ENCODE measurements at places on chromosomes 3 and 15.

DNA sequence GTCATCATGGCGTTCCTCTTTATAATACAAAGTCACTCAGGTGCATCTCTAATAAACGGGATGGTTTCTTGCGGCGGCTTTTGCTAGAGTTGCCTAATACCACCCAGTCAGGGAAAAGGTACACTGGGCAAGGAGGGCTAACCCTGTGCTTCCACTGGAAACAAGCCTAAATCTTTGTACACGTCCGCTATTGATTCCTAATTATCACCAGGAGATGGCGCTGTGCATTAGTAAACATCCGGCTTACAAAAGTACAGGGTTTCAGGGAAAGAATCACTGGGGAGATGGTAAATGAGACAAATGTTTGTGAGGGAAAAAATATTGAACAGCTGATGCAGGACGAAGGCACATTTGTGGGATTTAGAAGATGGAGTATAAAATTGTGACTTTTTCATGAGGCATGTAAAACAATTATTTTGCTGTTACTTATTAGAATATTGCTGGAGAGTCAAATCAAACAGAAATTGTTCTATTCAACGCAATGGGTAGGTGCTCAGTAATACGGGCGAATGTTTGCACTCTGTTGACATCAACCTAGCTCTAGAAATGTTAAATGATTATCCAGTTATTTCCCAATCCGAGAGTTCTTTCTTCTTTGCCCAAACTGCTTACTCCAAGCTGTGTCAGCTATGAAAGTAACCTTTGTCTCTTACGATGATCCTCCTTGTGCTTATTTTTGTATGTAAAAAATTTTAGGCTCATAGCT, 50.6 kb downstream of the GMNC start:
- DNase-seq: peak; percentile 36

GRCh38 chr3:62604298-62604697, 230.9 kb upstream of the FEZF2 start:
- DNase-seq: no peak

DNA sequence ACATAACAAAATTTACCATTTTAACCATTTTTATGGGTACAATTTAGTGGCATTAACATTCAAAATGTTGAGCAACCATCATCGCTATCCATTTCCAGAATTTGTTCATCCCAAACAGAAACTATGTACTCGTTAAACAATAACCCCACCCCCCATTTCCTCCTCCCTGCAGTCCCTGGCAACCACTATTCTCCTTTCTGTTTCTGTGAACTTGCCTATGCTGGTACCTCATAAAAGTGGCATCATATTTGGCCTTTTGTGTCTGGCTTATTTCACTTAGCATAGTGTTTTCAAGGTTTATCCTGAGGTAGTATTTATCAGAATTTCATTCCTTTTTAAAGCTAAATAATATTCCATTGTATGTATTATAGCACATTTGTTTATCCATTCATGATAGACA, 32.4 kb downstream of the C3orf80 start:
- DNase-seq: no peak

- DNase-seq: no peak
Measured at GRCh38 chr15:84697236-84697990, 18.5 kb downstream of the SEC11A start.

- DNase-seq: peak; percentile 24
Measured at GRCh38 chr15:85380812-85381642, 624 bp downstream of the AKAP13 start.

- no peak for DNase-seq
Measured at GRCh38 chr15:66784174-66784573, 82.1 kb downstream of the SMAD6 start.

DNA sequence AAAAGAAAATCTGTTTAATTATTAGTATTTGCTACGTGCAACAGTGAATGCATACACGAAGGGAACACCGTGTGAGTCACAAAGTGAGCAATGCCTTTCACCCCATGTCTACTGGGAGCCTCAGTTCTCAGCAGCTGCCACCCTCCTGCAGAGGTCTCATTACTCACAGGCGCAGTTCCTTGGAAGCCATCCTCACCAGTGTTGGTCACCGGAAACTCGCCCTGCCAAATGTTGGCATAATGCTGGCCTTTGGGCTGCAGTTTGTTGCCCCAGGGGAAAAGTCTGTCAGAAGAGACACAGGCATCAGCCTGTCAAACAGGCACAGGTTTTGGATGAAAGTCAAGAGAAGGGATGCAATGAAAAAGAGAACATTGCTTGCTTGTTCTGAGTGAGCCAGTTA, 50.1 kb downstream of the SUMF1 start:
- no peak for DNase-seq

DNA sequence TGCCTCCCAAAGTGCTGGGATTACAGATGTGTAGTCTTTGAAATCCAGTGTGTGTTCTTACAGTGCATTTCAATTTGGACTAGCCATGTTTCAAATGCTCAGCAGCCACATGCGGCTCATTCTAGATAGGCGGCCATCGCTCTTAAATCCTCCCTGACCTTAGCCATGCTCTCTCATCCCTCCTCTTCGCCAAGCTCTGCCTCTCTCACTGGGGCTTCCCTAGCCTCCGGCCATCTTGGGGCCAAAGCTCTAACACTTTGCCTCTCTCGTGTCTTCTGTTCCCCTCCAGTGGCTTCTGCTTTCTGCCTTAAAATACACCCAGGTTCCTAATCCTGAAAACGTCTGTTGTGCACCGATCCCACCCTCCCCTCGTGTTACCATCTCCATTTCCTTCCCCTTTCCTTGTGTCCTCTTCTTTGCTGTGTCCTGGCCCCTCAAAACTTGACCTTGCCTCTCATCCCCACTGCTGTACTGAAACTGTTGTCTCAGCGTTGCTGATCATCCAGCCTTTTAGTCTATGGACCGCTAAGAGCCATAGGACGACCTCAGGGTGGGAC, 1.4 kb upstream of the GHRL start:
- no peak for DNase-seq

GRCh38 chr15:51869060-51869421, 39.6 kb downstream of the TMOD3 start:
- no peak for DNase-seq

DNA sequence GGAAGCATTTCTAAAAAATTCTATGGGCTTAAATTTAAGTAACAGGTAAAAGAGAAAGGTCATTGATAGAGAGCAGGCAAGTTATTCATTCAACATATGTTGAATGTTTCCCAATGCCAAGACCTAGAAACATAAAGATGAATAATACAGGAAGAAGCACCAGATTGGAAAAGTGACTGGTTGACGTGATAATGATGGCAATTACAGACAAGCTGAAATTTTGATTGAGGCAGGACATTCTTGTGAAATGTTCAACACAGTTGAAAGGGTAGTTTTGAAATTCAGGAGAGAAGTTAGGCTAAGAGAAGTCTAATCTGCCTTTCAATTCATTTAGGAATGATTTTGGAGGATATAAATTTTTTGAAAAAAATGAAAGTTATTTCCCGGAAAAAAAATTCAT, 536.3 kb upstream of the NAALADL2 start:
- no peak for DNase-seq

- DNase-seq: no peak
Measured at GRCh38 chr3:144774897-144775296, 803.3 kb downstream of the DIPK2A start.

GRCh38 chr3:120289636-120290035, 4.6 kb upstream of the GPR156 start:
- DNase-seq: no peak

DNA sequence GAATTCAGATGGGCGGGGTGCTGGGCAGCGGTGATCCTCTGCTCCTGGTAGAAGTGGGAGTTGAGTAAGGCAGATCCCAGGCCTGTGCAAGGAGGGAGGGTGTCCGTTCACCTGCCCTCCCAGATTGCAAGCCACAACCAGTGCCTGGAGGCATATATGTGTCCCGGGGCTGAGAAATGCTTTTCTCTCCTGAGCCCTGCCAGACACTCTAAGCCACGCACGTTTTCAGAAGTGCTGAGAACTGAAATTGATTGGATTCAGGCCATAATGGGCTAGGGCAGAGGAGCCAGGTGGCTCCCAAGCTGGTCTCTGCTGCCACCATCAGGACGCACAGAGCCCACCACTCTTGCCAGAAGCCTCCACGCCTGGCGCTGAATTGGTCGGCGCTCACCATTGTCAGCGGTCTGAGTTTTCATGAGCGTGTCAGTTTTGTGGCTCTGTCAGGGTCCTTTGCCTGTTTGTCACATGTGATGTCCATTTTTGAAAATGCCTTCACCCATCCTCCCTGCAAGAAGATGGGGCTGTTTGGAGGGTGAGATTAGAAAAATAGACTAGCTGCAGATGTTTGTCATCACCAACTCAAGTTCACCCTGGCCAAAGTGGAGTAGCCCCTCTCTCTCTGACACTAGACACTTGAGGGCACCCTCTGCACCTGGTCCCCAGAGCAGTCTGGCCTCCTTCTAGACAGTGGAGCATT, 15.4 kb upstream of the BFSP2 start:
- DNase-seq: peak; percentile 28

DNA sequence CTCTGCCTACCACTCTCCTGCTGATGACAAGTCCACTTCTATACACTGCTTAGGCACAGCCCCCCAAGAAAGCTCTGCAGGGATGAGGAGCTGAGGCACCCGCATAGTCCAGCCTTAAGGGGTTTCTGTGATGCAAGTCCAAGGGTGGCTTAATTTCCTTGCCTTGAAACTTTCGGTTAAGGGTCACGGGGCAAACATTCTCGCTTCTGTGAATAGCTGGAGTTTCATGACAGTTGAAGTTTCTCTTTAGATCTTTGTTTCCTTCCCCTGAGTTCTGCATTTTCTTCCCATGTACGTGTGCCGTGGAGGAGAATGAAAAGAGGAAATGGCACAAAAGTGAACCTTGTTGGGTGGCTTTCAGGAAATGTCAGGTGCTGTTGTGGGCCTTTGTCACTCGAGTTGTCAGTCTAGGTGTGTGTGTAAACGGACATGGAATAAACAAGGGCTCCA, 7.0 kb downstream of the GPR160 start:
- no peak for DNase-seq

- no peak for DNase-seq
Measured at GRCh38 chr3:9298236-9298635, 48.8 kb upstream of the SRGAP3 start.
